ENCODE measurements at places on chromosomes 7 and 10. TPM values are rescaled to one million over a fixed set of nuclear protein-coding genes. Genes with fewer than 3 reads are reported as not detected.

H2BK1 gene
- 2.5 TPM for total RNA-seq

DNA sequence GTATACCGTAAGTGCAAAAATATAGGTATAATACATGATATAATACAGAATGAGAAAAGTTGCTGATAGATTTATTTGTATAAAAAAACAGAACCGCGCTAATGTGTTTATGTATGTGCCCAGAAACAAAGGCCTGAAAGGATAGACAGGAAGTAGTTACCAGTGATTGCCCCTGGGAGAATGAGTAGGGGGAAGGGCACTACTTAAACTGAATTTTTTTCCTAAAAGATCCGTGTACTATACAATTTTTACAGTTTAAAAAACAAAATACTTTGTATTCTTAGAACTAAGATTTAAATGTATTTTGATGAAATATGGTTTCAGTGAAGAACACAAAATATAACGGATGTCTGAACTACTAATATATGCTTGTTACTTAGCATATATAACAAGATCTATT is 2.9 kb downstream of the IPMK start:
- no peaks in the 10 kb centered on the region for H3K27me3 ChIP-seq
- H3K4me3 ChIP-seq: no peak overlapping the region
- no peaks in the 10 kb centered on the region for H3K36me3 ChIP-seq
- no peak for DNase-seq
- H3K4me1 ChIP-seq: peaks cover 21% of the 10 kb centered on the region

DNA sequence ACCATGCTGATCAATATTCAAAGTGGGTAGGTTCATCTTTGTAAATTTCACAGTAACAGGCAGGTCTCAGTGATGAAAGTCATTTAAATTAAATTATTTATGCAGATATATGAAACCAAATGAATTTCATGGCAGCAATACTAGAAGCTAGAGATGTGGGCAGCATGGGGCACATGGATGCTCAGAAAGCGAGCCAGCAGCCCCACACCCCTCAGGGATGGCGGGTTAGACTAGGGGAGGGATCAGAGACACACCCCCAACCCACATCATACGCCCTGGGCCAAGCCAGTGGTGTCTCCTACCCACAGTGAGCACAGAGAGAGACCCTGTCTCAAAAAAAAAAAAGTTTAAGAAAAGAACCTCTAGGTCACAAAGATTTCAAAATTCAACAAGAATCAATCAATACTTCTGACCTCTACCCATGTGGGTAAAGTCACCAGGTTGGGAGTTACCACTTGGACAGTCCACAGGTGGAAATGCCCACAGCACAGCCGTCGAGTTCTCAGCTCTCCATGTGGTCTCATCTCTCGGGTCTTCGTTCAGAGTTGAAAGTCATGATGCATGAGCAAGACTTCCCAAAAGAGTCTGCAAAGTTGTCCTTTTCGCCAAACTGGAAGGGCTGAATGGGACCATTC is 79.3 kb upstream of the PPP2R2D start:
- DNase-seq: no peak
- no peaks in the 10 kb centered on the region for H3K4me1 ChIP-seq
- no peaks in the 10 kb centered on the region for H3K27me3 ChIP-seq

DNA sequence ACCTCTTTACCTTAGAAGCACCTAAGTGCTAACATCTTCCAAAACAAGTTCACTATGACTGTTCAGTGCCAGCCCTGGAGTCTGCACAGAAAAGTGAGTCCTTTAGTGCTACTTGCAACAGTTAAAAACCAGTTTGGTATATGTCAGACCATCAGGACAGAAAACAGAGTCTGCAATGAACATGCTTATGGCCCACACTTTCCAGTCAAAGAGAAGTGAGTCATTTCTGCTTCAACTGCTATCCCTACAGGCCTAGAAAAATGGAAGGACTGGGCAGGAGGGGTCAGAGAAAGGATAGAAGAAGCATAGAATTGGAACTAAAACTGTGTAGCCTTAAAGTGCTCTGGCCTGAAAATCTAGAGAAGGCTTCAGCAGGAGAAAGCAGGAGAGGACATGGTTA is 108.0 kb downstream of the PDE1C start:
- DNase-seq: no peak
- H3K4me3 ChIP-seq: no peak overlapping the region
- no peaks in the 10 kb centered on the region for H3K36me3 ChIP-seq

- H3K4me3 ChIP-seq: no peak overlapping the region
- H3K36me3 ChIP-seq: no peaks in the 10 kb centered on the region
- no peaks in the 10 kb centered on the region for H3K27me3 ChIP-seq
Observed at GRCh38 chr7:139842401-139843210, 13.5 kb downstream of the TBXAS1 start.

GRCh38 chr7:64999165-65000004 is 7.1 kb downstream of the ERV3-1 start:
- no peak overlapping the region for H3K4me3 ChIP-seq
- H3K27ac ChIP-seq: peak overlapping the region; percentile 67
- peaks cover 16% of the 10 kb centered on the region for H3K36me3 ChIP-seq

DNA sequence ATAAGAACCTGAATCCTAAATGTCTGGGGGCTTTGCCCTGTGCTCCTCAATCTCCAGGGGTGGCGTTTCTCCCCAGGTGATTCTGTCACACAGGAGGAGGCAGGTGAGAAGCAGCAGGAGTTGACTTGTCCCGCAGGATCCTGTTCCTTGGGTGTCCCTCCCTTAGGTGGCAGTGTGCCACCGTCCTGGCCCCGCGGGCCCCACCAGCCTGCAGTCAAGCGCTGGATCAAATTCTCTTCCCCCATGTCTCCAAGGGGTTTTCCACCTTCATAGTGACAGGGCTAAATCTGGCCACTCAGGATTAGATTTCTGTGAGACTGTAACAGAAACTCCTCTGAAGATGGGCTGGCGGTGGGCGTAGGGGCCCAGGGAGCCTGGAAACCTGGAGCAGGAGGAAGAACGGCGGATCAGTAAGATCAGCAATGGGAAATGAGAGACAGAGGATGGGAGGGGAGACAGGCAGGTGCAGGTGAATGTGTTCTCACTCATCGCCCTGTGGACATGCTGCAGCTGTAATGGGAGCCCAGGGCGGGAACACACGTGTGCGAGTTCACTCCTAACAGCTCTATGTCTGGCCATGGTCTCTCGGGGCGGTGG is 329.2 kb upstream of the COBL start:
- H3K4me3 ChIP-seq: no peak overlapping the region
- no peak overlapping the region for H3K27ac ChIP-seq
- H3K4me1 ChIP-seq: no peaks in the 10 kb centered on the region
- H3K27me3 ChIP-seq: no peaks in the 10 kb centered on the region
- no peaks in the 10 kb centered on the region for H3K36me3 ChIP-seq
- DNase-seq: no peak

DNA sequence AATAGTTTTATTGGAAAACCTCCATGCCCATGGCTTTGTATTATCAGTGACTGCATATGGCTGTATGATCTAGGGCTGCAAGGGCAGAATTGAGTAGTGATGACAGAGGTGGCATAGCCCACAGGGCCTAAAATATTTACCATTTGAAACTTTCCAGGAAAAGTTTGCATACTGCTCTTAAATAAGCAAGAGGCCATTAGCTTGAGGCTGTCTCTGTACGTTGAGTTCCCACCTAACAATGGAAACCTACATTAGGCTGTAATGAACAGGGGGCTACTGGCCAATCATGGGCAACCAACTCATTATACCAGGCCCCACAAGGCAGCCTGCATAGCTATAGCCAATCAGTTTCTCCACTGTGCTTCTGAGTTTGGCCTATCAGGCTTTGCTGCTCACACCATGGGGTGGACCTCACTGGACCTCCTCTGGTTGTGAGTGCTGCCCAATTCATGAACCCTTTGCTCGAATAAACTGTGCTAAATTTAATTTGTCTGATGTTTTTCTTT is 673 bp upstream of the ST8SIA6 start:
- no peaks in the 10 kb centered on the region for H3K36me3 ChIP-seq
- peak overlapping the region; percentile 75 for H3K27ac ChIP-seq
- peak overlapping the region; percentile 65 for H3K4me3 ChIP-seq
- peaks cover 19% of the 10 kb centered on the region for H3K4me1 ChIP-seq
- DNase-seq: no peak

- no peaks in the 10 kb centered on the region for H3K4me1 ChIP-seq
- no peak overlapping the region for H3K4me3 ChIP-seq
- peaks cover 80% of the 10 kb centered on the region for H3K36me3 ChIP-seq
- no peaks in the 10 kb centered on the region for H3K27me3 ChIP-seq
- H3K27ac ChIP-seq: no peak overlapping the region
- no peak for DNase-seq
Observed at GRCh38 chr10:119849031-119849789, 23.4 kb downstream of the MCMBP start.

DNA sequence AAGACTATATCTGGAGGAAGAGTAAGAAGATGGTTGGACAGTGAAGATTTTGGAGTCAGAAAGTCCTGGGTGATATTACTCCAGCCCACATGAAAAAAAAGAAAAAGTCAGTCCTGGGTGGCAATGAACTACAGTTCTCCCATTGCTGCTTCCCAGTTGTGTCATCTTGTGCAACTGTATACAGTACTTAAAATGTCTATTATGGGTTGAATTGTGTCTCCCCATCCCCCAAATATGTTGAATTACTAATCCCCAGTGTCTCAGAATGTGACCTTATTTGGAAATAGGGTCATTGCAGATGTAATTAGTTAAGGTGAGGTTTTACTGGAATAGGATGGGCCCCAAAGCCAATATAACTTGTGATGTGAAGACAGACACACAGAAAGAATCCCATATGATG is 15.6 kb downstream of the SEC23IP start:
- no peaks in the 10 kb centered on the region for H3K27me3 ChIP-seq
- peaks cover 48% of the 10 kb centered on the region for H3K36me3 ChIP-seq
- H3K27ac ChIP-seq: no peak overlapping the region
- H3K4me1 ChIP-seq: no peaks in the 10 kb centered on the region
- H3K4me3 ChIP-seq: no peak overlapping the region

CALHM3 gene
- not detected for total RNA-seq

Measured in natural killer cell (primary cell).